Midbrain (tissue), 1 donor: ENCODE measurements at places on chromosomes 13 and 19.

GRCh38 chr19:41591951-41592562, 16.1 kb downstream of the CEACAM21 start:
- DNase-seq = no peak

DNA sequence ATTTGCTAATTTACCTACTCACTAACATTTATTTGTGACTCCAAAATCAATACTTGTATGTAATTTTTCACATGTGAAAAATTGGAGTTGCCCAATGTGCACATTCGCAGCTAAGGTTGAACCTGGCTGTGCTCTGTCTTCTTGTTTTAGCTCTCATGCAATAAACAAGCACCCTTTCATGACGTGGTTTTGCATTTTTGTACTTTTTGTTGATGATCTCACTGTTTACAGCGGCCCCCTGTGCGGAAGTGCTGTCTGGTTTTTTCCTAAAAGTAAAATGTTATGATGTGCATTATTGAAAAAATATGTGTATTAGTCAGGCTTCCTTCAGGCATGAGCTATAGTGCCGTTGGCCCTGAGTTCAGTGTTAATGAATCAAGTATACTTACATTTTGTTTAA, 18.1 kb downstream of the DGKH start:
- DNase-seq = no peak

GRCh38 chr19:37361994-37362393, 8.9 kb upstream of the ZNF527 start:
- no peak for DNase-seq

DNA sequence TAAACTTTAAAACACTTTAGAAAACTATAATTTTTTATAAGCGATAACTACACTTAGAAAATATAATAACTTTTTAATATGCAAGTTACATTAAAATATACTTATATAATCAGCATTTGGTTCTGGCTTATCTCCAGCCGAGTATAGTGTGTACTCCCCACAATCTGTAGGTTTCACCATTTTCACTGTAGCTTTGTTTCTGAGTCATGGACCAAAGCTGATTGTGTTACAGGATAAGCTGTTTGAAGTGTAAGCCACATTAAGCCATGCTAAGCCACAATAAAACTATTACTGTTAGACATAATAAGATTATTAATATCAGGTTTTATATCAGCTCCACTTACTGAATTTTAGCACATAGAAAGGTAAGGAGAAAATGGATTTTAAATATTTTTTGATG, 43.8 kb downstream of the CCDC122 start:
- DNase-seq = no peak

DNA sequence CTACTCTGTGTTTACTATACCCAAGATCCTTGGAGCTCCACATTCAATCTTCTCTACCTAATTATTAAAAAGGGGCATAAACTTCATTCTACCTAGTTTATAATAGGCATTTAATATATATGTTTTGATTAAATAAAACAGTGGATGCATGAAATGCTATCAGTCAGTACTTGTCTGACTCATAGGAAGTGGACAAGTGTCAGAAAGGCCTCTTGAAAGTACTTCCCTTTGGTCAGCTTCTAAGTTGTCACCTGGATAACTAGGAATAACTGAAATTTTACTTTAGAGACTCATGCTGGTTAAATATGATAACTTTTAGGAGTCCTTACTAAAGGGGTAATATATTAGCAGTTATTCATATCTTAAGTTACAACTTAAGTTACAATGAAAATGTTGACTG, 329.8 kb downstream of the KLF5 start:
- no peak for DNase-seq

- no peak for DNase-seq
Measured at GRCh38 chr19:35780058-35780457, 4.7 kb downstream of the ARHGAP33 start.

DNA sequence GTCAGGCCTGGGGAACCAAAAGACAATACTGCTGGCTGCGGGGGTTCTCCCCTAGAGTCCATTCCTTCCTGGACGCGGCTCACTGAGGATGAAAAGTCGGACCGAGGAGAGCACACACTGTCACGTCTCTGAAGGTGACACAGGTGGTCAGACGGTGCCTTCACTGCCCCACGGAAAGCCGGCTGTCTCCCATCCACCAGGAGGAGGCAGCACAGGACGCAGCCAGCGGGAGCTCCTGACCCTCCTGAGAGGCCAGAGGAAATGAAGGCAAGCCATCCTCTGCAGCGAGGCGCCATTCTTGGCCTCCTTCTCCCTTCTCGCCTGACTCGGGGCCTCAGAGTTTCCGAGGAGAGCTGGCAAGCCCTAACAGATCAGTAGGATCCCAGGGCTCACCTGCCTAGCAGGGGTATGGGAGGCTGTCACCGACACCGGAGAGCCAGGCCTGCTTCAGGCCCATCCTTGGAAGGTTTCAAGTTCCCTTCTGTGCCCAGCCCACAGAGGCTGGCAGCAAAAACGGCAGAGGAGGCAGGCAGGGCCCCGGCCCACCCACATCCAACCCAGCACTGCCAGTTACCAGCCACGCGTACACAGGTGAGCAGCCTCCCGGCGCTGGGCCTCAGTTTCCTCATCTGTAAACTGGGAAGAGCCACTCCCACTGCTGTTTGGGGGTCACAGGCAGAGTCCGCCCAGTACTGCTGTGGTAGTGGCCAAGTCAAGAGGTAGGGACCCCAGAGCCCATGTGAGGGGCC, 4.5 kb downstream of the REXO1 start:
- no peak for DNase-seq

GRCh38 chr19:48900477-48901406, 630 bp downstream of the NUCB1 start:
- peak; percentile 13 for DNase-seq

DNA sequence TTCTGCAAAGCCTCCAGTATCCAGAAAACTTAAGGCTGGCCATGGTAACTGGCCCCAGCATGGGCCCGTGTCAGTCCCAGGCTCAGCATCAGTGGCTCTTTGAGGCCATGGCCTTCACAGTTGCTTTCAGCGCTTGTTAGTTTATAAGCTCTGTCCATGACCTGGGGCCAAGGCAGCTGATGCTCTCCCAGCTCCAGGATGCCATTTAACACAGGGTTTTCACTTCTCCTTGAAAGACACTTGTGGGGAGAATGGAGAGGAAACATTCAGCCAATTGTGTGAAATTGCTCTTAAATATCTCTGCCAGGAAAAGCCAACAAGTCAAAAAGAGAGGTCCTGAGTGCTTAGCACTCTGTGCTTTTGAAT, 321.3 kb downstream of the FOXO1 start:
- no peak for DNase-seq

DNA sequence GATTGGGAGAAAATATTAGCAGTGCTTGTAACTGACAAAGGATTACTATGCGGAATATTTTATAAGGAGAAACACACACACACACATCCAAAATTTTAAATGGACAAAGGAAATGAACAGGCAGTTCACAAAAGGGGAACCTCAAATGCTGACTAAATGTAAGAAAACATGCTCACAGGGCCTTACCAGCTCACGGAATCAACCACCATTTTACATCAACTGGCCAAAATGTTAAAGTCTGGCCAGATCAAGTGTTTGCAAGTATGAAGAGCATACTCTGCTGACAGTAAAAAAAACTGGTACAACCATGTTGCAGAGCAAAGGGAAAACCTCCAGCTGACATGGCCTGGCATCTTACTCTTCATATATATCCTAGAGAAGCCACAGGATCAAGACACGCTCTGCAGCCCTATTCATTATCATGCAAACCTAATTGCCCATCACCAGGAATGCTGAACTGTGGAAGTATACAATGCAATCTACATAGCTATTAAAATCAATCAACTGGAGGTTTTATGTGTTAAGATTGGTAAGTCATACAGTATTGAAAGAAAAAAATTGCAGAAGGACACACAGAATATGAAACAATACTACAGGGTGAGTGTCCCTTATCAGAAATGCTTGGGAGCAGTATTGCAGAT, 124.4 kb downstream of the RNF17 start:
- no peak for DNase-seq

GRCh38 chr13:36282821-36283432, 14.7 kb downstream of the CCDC169 start:
- peak; percentile 43 for DNase-seq

DNA sequence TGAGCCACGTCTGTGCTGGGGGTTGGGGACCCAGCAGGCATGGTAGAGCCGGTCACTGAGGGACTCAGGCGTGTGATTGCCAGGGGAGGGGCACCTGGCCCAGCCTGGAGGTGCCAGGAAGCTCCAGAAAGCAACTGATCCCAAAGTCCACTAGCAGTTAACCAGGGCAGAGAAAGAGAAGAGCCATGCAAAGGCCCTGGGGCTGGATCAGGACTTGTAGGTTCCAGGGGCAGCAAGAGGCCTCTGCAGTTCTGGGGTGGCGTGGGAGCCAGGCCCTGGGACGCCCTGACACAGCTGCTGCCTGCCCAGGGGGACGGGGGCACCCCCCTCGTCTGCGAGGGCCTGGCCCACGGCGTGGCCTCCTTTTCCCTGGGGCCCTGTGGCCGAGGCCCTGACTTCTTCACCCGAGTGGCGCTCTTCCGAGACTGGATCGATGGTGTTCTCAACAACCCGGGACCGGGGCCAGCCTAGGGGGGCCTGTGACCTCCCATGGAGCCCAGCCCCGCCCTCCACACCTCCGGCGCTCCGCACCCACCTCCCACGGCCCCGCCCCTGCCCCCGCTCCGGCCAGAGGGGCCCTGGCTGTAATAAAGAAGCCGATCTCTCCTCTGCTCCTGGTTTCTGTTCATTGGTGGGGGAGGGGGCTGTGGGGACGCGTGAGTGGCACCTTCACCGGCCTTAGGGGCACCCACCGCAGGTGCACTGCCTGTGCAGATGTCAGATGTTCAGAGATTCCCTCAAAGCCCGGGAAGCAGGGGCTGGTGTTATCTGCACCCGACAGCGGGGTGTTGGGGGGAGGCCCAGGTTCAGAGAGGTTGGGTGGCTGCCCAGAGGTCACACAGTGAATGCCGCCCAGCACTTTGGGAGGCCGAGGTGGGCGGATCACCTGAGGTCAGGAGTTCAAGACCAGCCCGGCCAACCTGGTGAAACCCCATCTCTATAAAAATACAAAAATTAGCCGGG, 4.1 kb downstream of the AZU1 start:
- DNase-seq = no peak

DNA sequence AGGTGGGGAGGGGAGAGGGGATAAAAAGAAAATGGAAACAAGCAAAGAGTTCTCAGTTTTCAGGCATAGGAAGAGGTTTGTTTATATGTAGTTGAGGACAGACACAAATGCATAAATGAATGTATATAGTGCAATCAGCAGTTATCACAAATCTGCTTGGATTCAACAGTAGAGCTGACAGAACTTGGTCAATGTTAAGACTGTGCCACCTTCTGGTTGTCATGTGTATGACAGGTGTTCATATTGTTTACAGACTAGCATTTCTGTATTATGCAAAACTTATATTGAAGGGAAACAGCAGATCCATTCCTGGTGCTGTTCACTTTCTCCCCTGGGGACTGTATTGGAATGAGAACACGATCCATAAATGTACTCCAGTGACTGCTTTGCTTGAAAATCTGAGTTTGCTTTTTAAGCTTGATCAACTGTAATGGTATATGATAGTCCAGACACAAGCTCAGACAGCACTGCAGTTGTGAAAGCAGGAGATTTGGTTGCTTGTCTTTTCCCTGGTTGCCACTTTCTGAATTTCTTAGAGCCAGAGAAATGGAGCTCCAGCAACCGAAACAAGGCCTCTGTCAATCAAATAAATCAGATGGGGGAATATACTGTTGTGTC, 319.5 kb upstream of the OBI1 start:
- DNase-seq = peak; percentile 70

DNA sequence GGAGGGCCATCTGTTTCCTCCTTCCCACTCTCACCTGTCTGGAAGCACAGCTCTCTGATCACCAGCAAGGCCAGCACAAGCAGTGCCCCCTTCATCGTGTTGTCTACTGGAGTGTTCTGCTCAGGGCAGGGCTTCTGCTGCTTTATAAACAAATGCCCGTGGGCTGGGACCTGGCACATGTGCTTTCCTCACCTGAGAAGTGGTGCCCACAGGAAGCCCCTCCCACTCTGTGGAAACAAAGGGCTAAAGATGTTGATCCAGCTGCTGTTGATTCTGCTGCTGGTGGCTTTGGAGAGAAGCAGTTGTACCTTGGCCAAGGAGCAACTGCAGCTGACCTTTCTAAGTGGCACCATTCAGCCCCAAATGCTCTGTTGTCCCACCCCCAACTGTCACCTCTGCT, 26.4 kb upstream of the ZNF181 start:
- no peak for DNase-seq

- no peak for DNase-seq
Measured at GRCh38 chr19:49687566-49688316, 1.7 kb upstream of the ADM5 start.

- peak; percentile 62 for DNase-seq
Measured at GRCh38 chr19:459724-460511, 915 bp downstream of the SHC2 start.

DNA sequence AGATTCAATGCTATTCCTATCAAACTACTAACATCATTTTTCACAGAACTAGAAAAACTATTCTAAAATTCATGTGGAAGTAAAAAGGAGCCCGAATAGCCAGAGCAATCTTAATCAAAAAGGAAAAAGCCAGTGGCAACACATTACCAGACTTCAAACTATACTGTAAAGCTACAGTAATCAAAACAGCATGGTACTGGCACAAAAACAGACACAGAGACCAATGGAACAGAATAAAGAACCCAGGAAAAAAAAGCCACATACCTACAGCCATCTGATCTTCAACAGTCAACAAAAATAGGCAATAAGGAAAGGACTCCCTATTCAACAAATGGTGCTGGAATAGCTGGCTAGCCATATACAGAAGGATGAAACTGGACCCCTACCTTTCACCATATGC, 10.4 kb upstream of the SOHLH2 start:
- no peak for DNase-seq

- no peak for DNase-seq
Measured at GRCh38 chr19:48190885-48191284, 20.4 kb downstream of the ZSWIM9 start.

GRCh38 chr13:39910833-39911232, 255.4 kb downstream of the COG6 start:
- DNase-seq = no peak

GRCh38 chr13:72960114-72960513, 98.7 kb upstream of the KLF5 start:
- DNase-seq = no peak

DNA sequence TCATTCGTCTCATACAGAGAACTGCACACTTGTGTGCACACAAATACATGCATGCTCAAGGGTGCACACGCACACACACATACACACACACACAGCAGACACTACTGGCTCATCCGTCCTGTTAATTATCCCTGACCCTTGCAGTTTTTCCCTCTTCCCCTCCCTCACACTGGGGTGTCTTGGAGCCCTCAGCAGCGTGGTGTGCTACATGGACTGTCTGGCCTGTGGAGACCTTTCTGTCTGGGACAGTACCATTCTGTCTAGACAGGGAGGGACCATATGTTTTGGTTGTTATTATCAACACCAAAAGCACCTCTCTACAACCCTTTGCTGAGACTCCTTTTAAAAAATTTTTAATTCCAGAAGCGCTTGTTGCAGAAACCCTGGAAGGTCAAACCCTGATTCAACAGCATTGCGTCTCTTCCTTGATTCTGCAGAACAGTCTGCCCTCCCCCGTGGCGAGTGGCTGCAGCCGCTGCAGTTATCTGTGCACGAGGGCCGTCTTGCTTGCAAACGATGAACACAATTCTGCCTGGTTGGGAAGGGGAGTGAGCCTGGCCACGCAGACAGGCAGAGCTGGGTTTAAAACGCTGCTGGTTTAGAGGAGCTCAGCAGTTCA, 374.0 kb downstream of the IRS2 start:
- peak; percentile 26 for DNase-seq

- no peak for DNase-seq
Measured at GRCh38 chr19:16418597-16418962, 53.2 kb downstream of the EPS15L1 start.
